ENCODE measurements at places on chromosomes 6 and 20.

DNA sequence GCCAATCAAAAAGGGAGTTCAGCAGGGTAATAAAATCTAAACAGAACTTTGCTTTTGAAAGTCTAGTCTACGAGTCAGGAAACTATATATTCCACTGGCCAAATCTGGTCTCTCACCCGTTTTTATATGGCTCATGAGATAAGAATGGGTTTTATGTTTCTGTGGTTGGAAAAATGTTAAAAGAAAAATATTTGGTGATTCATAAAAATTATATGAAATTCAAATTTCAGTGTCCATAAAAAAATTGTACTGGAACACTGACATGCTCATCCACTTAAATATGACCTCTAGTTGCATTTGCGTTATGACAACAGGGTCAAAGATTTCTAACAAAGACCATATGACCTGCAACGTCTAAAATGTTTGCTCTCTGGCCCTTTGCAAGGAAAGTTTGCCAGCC is 22.3 kb upstream of the LAMP5 start:
- DNase-seq = no peak

- DNase-seq = no peak
Measured at GRCh38 chr20:61052195-61052750, 199.8 kb upstream of the CDH4 start.

GRCh38 chr20:1898482-1899240 is 3.5 kb downstream of the SIRPA start:
- DNase-seq = no peak

DNA sequence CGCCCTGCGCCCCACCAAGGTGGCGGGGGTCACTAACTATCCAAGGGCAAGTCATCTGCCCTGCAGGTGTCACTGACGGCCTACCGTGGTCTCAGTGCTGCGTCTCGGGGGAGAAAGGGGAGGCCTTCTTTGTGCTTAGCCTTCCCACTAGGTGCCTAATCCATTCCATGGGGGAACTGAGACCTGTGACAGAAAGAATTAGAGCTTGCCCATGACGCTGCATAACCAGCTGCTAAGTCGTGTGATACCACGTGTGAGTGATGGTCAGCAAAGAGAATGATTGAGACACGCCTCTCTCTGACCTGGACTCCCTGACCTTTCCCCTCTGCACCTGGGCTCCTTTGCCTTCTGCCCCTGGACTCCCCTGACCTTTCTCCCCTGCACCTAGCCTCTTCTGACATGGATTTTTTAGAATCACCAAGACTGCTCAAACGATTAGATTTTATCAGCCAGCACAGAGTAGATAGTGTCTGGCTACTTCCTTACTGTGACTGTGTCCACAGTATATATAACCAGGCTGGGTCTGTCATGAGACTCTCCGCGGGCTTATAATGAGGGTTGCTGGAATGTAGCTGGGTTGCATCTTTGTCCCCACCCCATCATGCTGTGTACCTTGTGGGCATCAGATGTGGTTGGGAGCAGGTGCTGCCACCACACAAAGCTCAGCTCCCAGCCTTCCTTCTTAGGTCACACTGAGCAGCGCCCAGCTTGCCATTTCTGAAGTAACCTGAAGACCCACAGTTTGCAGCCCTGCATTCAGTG is 140.6 kb downstream of the TMEM242 start:
- no peak for DNase-seq

DNA sequence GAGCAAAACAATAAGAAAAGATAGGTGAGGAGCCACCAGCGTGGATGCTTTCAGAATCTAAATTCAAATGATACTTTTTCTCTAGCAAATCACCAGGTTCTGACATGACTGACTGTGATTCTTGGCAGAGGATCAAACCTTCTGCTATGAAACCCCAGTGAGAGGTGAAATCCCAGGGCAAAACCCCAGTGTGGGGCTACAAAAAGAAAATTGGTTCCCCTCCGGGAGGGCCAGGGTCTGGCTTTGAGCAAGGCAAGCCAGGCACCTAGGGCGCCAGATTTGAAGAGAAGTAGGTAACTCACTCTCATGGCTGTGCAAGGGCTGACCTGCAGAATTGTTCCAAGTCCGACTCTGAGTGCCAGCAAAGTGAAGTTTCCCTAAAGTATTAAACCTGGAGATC is 20.2 kb upstream of the RALGAPA2 start:
- DNase-seq = no peak

GRCh38 chr6:159400826-159401225 is 231.6 kb downstream of the FNDC1 start:
- DNase-seq = no peak

- no peak for DNase-seq
Measured at GRCh38 chr20:25859649-25860530, 163.2 kb upstream of the ZNF337 start.

- DNase-seq = no peak
Measured at GRCh38 chr6:56725254-56725653, 82.6 kb upstream of the DST start.

- DNase-seq = no peak
Measured at GRCh38 chr6:1572892-1573291, 36.8 kb upstream of the FOXC1 start.

DNA sequence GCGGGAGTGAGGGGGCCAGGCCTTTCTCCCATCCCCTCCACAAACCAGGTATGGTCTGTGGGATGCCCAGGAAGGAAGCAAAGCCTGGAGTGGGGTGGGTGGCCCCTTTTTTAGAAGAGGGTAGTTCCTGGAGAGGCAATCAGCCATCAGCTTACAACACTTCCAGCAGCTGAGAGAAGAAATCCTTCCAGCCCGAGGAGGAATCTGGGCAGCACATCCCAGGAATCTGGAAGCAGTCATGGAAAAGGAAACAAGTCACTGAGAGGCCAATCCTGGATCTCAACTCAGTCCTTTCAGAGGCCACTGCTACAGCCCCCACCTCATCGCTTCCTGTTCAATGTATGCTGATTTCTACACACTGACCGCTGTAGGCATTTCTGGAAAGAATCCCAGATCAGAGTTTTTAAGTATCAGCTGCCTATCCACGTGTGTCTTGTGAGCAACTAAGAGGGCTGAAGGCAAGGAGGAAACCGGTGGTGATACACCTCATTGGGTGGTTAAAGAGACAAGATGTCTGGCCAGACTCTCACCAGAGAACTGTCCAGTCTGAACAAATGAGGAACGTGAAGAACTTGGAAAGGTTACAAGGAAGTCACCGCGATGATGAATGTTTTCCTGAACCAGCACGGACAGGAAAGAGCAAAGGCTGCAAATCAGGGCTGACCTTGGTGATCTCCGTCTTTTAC is 92.9 kb upstream of the SHLD1 start:
- DNase-seq = peak; percentile 13

- DNase-seq = no peak
Measured at GRCh38 chr6:14765721-14766390, 480.0 kb upstream of the JARID2 start.

GRCh38 chr6:44789806-44790205 is 402.3 kb downstream of the CDC5L start:
- no peak for DNase-seq

GRCh38 chr6:134549854-134550253 is 231.9 kb upstream of the SGK1 start:
- no peak for DNase-seq

- no peak for DNase-seq
Measured at GRCh38 chr6:169156108-169156792, 97.4 kb downstream of the THBS2 start.

DNA sequence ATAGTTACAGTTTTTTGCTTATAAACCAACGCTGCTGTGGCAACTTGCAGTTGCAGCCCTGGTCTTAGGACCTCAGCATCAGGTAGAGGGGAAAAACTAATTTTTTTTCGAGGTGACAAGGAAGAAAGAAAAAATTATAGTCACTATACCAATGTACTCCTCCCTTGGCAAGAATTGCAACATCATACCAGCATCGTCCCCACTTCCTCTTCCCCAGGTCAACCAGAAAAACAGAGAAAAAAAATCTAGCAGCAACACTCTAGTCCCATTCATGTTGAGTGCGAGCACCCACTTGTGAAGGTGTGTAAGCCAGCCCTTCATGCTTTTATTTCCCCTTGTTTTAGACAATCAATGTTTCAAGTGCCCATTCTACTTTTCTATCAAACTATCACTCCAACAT is 13.1 kb upstream of the DCBLD1 start:
- DNase-seq = no peak

DNA sequence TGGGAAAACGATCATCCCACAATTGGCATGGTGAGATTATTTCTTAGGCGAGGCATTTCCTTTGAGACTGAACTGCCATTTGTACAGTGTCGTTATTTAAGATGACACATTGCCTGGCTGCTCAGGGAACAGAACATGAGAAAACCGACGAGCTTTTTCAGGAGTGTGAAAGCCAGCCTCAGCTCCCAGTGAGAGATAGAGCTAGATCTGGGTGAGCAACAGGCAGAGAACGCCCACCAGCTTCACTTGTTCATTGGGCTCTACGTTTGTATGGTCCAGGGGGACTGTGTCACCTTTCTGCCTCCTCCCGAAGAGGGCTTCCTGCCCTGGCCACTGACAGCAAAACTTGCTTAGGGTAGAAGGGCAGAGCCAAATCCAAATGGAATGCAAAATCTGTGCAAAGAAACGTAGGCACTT is 378.1 kb downstream of the RNGTT start:
- no peak for DNase-seq

DNA sequence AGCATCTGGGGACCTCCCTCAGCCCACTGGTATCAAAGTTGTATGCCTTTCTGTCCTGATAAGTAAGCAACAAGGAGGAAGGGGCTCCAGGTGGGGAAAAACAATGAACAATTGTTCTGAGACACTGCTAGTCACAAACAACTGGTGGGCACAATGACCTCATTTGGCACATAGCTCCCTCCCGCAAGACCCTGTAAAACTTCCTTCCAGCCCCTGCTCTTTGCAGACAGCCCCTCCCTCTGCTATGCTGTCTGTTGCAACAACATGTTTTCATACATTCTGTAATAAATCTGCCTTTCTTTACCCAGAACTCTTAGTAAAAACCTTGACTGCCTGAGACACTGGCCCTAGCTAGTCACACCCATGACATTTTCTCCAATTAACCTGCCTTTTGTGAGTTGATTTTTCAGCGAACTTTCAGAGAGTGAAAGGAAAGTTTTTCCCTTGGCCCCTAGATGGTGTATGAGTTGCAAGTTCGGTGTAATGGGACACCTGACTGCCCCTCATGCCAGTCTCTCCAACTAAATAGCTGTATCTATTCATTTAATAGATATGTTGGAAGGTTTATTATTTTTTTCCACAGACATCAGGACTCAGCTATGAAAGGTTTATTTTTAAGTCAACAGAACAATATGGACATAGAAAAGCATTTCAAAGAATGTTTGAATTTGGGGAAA is 142.3 kb upstream of the SLC22A16 start:
- no peak for DNase-seq

- DNase-seq = no peak
Measured at GRCh38 chr20:24485981-24486380, 16.6 kb downstream of the SYNDIG1 start.

DNA sequence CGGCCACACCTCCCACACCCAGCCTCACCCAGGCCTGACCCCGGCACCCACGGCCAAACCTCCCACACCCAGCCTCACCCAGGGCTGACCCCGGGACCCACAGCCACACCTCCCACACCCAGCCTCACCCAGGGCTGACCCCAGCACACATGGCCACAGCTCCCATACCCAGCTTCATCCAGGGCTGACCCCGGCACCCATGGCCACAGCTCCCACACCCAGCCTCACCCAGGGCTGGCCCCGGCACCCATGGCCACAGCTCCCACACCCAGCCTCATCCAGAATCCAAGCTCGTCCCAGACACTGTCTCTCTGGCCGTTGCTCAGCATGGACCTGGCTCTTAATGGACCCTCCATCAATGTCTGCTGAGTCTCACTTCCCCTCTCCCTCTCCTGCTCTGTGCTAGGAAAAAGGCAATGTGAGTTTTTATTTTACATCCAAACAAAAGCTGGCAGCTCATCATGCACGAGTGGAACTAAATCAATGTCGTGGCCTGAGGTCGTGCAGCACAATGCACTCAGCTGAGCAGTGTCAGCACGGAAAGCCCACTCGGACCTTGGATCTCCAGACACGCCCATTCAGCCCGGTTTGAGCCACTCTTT is 36.1 kb downstream of the NINL start:
- DNase-seq = no peak

- no peak for DNase-seq
Measured at GRCh38 chr6:87785229-87785862, 83.3 kb upstream of the AKIRIN2 start.

GRCh38 chr20:2875690-2876203 is 2.5 kb downstream of the PTPRA start:
- DNase-seq = no peak

DNA sequence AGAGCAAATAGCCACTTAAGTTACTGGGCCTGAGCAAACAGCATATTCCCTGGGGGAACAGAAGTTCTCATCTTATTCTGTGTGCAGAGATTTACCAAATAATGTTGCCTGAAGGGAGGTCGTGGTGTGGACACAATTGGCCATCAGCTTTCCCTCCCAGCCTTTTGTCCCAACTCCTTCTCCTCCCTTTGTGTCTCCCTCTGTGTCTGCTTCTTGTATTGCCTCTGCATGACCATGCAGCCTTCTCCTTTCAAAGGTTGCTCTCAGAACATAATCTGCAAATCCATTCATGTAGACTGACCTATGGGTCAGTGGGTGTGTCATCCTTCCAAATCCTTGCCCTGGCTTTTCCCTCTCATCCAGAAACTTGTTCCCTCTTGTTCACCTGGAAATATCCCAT is 150.3 kb upstream of the INSM1 start:
- no peak for DNase-seq

DNA sequence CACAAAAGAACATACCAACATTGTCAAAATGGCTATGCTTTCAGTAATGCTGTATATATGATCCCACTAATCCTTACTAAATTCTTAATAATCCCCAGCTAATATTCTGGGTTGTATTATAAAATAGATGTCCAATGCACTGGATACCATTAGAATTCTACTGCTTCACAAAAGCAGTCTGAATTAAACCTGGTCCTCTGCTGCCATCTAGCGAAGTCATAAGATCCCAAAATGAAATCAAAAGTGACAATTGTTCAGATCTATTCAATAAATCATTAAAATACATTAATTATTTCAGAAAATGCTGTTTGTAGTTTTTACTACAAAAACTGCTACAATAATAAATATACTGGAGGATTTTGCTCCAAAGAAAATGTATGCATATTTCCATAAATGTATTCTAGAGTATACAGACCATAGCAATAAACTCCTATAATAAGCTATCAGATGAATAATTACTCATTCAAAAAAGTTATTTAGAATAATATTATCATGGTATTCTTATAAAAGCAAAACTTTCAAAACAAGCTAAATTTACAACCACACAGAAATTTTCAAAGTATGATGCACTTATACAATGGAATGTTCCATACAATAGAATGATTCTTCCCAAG is 92.6 kb downstream of the RNGTT start:
- no peak for DNase-seq

GRCh38 chr6:68087399-68088133 is 547.5 kb upstream of the ADGRB3 start:
- no peak for DNase-seq
